ENCODE measurements at places on chromosomes 3 and 15. TPM values are rescaled to one million over a fixed set of nuclear protein-coding genes. Genes with fewer than 3 reads are reported as not detected.

GRCh38 chr3:66991459-66991858 is 6.6 kb upstream of the KBTBD8 start:
- DNase-seq, result peak; percentile 69

GRCh38 chr3:94069194-94069813 is 6.4 kb downstream of the NSUN3 start:
- DNase-seq, result peak; percentile 67

DNA sequence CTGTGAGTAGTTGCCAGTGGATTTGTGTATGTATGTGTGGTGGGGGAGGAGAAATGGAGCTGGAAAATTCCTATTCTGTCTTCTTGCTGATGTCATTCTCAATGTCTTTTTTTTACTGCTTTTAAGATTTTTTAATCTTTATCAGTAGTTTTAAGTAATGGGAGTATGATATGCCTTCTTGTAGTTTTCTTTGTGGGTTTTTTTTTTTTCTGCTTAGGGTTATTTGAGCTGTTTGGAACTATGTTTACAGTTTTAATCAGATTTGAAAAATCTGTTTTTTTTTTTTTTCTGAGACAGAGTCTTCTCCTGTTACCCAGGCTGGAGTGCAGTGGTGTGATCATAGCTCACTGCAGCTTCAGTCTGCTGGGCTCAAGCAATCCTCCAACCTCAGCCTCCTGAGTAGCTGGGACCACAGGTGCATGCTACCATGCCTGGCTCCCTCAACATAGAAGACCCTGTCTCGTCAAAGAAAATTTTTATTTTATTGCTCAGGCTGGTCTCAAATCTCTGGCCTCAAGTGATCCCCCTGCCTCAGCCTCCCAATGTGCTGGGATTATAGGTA is 37.1 kb downstream of the RPL39L start:
- peak; percentile 2 for DNase-seq

DNA sequence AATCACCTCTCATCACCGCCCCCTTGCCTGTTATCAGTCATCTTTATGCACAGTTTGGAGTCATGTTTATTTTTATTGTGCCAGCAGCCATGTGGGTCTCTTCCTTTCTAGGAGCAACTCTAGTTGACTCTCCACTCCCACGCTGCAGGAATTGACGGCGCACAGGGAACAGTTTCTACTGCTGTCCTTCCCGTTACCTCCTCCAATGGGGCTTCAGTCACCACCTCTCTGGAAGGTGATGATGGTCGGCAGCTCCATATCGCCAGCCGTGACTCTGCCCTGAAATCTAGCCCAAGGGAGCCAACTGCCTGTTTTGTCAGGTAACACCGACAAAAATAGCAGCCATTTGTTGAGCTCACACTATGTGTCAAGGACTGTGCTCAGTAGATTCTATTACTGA is 35.6 kb upstream of the FAM107A start:
- DNase-seq, result no peak

GRCh38 chr3:155190691-155191090 is 102.8 kb downstream of the STRIT1 start:
- DNase-seq, result no peak

GRCh38 chr3:169591983-169592644 is 71.4 kb downstream of the MECOM start:
- DNase-seq, result no peak

- peak; percentile 76 for DNase-seq
These were observed 99.5 kb upstream of the FAM98B start for GRCh38 chr15:38354315-38354929.

- no peak for DNase-seq
These were observed 13.4 kb downstream of the TCF12 start for GRCh38 chr15:56931639-56932508.

DNA sequence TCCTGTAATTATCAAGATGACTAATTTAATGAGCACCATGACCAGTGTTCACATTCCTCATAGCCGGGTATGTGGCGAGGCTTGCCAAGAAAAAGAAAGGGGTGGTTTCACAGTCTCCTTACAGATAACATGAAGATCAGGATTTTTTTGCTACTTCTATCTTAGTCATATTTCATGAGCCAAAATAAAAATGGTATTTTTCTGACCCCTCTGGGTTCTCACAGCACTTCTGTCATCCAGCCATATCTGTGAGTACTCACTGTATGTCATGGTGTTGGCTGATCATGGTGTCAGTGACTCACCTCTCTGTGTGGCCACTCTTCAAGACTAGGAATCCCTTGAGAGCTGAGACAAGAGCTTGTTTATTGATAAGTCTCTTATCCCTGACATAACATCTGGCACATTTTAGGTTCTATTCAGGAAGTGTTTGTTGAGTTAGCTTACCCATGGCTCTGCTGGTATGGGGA is 130.5 kb upstream of the LMCD1 start:
- DNase-seq, result peak; percentile 90

DNA sequence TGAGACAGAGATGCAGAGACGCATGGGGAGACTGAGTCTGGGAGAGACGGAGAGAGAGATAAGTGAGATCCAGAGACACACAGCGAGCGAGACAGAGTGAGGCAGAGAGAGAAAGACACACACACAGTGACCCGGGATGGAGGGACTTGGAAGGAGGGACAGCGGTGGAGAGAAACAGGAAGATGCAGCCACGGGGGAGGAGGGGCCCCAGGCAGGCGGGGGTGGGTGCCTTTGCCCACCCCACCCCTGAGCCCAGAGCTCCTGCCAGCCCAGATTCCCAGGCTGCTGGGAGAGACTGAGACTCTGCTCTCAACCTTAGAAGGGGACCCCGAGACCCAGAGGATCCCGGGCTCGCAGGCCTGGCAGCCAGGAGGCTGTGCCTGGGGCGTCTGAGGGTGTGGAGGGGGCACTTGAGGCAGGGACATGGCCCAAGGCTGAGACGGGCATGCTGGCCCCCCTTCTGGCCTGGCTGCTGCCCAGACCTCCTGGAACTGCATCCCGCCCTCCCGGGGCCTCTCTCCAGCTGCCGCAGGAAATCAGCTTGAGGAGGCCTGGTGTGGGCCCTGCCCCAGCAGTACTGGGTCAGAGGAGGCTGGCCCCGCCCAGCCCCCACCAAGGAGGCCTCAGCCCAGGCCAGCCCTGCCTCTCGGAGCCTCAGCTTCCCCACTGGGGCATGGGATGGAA is 18.1 kb downstream of the H1-8 start:
- DNase-seq, result peak; percentile 91

GRCh38 chr3:62873451-62873760 is 1.8 kb downstream of the CADPS start:
- DNase-seq, result peak; percentile 57

GRCh38 chr3:47715928-47716327 is 65.8 kb downstream of the SMARCC1 start:
- peak; percentile 66 for DNase-seq

GRCh38 chr3:27322634-27323033 is 46.5 kb downstream of the NEK10 start:
- no peak for DNase-seq

DNA sequence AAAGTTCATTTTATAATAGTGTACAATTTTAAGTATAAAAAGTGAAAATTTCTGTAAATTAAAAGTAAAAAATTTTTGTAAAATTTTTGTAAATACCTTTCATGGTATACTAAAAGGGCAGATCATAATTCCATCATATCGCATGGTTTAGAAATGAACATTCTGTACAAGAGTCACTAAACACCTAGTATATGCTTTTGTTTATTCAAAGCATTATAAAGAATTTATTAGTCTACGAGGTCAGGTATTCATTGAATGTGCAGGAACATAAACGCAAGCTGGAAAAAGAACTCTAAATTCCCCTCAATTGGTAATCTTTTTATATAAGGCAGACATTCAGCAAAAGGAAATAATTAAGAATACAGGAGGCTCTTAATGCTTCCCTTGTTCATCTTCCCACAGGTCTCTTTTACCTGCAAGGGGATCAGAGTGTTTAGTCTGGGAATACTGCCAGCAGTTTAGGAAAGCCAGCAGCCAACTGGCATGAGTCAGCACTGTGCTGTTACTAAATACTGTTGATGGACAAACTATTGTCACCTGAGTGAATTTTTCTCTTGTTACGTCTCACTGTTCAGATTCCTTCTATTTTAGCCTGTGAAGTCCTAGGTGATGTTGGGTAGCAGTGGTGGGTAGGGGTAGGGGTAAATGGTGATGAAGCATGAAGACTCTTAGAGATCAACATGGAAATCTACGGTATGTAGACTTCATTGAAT is 70.1 kb downstream of the UQCC5 start:
- DNase-seq, result peak; percentile 48

GRCh38 chr15:91306144-91306543 is 206.1 kb downstream of the SV2B start:
- no peak for DNase-seq

DNA sequence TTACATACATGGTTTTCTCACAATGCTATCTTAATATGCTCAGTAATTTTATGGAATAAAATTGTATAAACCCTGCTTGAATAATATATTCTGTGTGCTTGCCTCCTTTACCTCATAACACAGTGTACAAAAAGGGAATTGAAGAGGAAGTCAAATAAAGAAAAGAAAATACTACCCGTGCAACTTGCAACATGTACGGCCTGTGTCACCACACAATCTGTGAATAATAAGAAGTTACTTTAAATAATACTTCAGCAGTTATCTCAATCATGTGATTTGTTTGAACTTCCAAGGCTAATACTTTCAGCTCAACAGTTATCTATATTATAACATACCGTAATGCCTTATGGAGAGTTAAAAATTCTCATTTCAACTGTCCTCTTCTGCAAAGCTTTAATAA is 58.1 kb upstream of the SATB1 start:
- no peak for DNase-seq

GRCh38 chr3:166471074-166471767 is 634.0 kb upstream of the BCHE start:
- no peak for DNase-seq

GRCh38 chr15:100866386-100867330 is 13.0 kb upstream of the ALDH1A3 start:
- DNase-seq, result no peak

DNA sequence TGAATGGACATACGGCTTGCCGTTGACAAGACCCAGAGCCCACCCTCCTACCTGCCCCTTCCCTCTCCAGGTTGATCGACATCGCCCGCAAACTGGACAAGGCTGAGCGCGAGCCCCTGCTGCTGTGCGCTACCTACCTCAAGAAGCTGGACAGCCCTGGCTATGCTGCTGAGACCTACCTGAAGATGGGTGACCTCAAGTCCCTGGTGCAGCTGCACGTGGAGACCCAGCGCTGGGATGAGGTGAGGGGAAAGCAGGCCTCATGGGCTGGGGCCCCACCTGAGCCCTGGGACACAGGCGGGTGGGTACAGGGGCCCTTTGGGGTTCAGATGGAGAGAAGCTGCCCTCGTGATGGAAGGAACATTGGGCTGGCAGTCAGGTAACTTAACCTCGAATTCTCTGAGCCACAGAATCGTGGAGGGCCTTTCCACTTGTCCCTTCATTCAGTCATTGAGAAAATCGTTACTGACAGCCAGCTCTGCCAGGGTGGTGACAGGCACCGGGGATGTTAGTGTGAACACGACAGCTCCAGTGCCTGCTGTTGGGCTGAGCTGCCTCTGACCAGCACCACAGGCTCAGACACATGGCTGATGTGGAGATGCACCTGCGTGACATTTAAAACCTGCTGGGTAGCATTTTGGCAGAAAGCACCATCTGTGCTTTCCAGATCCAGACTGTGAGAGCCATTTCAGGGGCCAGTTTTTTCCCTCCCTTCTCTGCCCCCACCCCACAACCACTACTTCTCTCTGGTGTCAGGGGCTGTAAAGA is 25.6 kb upstream of the RHO start:
- no peak for DNase-seq

DNA sequence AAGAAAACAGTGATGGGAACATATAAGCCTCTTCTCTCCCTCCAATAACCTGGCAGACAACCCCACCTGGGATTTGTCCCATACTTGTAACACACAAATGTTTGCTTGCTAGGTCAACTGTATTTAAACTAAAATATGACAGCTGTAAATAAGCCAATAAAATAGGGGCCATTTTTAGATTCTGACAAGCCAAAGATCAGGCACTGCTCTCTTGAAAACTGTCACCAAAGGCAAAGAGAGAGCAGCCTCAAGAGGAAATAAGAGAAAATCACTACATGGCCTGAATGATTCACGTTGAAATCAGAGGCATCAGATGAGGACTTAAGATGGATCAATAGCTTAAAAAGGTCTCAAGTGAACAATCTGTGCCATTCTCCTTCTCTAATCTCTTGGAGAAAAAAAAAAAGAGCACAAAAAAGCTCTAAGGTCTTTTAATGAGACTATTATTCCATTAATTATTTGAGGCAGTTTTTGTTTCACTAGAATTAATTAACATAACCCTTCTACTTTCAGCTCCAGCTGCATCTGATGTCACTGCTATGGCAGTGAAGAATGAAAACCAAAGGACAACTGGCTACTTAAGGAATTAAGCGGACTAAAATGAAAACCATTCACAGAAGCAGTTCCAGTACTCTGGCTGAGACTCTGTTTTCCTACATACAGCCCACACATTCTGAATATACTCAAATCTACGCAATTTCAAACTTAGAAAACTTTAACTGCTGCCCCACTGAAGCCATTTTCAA is 19.0 kb downstream of the MYO5A start:
- no peak for DNase-seq

DNA sequence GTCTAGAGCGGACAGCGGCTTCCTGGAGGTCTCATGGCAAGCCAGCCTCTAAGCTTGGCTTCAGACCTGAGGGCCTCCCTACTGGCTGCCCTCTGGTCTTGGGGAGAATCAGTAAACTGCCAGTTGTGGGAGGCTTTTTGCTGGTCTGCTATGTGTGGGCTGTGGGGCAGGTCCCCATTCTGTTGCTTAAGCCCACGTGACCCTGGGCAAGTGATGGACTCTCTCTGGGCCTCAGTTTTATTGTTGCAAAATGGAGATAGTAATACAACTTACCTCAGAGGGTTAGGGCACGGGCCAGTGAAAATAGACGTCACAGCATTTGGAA is 61.7 kb downstream of the SLC6A6 start:
- DNase-seq, result no peak

- no peak for DNase-seq
These were observed 106.5 kb upstream of the CTNNB1 start for GRCh38 chr3:41092844-41093243.

- DNase-seq, result peak; percentile 77
These were observed 806 bp downstream of the KLHL25 start for GRCh38 chr15:85793641-85794597.

DNA sequence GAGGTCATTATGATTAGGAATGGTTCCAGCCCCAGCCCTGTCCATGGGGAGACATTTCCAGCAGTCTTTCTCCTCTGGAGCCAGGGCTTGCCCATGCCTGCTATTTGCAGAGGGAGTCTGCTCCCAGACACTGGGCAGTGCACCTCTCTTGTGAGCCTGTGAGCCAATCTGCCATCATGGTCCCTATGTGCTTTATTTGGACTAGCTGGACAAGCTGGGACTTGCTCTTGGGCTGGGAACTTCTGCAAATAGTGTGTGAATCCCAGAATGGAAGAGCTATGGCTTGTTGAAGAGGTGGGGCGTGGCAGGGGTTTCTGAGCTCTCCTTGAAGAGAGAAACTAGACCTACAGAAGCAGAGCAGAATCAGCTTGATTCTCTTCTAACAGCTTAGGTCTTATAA is 53.7 kb upstream of the KY start:
- DNase-seq, result no peak

GRCh38 chr15:85785887-85786780 is 8.6 kb downstream of the KLHL25 start:
- peak; percentile 78 for DNase-seq

Gene B2M
- 3,590 TPM for polyA plus RNA-seq

Gene CHRNA5
- 0.74 TPM for polyA plus RNA-seq

Gene PARP9
- polyA plus RNA-seq, result 14.2 TPM

Gene DZIP1L
- 9.6 TPM for polyA plus RNA-seq

Gene CCR8
- polyA plus RNA-seq, result not detected

Gene CCDC54
- 0.16 TPM for polyA plus RNA-seq

Gene PLA2G4E
- polyA plus RNA-seq, result not detected

All from GM23248 (cell line).